ENCODE measurements at places on chromosomes 1 and 21.

GRCh38 chr21:46038871-46039397 lies 57.4 kb downstream of the COL6A1 start:
- DNase-seq: no peak

GRCh38 chr1:64950284-64950809 lies 16.0 kb downstream of the JAK1 start:
- DNase-seq: no peak

DNA sequence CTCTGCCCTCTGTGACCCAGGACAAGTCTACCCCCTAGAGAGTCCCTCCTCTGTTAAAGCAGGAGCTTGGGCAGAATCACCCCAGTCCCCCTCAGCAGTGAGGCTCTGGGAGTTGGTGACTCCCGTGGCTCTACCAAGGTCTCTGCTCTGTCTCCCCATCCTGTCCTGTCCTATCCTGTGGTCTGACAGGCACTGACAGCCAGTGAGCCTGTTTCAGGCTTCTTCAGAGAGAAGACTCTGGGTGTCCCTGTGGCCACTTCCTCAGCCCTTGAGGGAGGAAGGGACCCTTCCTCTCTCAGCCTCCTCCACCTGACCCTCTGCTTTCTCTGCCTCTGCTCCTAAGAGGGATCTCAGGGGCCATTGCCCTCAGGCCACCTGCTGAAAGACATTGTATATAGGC lies 148.7 kb downstream of the FCRL5 start:
- no peak for DNase-seq

DNA sequence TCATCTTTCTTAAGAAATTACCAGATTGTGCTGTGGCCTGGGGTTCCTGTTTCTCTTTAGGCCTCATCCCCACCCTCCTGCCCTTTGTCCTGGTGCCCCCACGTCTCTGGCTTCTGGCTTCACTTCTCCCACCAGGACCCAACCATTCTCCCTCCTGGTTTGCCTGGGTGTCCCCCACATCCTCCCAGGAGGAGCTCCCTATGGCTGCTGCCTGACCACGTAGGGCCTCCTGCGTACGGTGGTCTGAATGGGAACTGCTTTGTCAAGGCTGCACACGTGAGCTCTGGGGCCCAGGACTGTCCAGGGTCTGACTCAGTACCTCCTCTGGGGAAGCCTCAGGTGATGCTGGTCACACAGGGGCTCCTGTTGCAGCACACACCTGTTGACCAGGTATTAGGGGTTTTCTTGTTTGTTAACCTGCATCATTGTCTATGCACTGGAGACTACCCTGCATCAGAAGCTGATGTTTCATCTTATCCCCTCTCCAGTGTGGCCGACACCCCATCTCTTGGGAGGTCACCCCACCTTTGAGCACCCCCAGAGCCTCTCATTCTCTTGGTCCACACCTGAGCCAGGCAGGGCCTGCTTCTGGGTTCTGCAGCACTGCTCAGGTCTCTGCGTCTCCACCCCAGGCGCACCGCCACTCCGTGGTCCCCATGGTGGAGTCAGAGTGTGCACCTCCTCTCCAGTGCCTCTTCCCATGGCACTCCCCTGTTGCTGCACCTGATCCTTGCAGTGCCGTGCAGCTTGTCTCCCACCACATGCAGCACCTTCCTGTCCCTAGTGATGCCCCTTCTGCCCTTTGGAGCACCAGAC lies 65.8 kb downstream of the S100B start:
- no peak for DNase-seq

- DNase-seq: no peak
These were observed 39.3 kb upstream of the HOOK1 start for GRCh38 chr1:59775480-59775879.

DNA sequence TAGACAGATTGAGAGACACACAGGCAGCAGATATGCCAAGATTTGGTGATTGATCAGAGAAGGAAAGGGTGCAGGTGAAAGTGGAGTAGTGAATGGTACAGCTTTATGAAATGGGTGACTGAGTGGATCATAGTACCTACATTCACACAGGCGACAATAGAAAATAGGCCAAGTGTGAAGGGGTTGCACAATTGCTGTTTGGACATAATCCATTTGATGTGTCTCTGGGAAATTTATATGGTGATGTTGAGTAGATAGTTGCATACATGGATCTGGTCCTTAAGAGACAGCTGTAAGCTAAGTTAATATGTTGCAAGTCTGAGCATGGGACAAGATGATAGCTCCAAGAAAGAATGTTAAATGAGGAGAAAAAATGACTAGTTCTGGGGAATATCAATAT lies 118.6 kb upstream of the COP1 start:
- no peak for DNase-seq

DNA sequence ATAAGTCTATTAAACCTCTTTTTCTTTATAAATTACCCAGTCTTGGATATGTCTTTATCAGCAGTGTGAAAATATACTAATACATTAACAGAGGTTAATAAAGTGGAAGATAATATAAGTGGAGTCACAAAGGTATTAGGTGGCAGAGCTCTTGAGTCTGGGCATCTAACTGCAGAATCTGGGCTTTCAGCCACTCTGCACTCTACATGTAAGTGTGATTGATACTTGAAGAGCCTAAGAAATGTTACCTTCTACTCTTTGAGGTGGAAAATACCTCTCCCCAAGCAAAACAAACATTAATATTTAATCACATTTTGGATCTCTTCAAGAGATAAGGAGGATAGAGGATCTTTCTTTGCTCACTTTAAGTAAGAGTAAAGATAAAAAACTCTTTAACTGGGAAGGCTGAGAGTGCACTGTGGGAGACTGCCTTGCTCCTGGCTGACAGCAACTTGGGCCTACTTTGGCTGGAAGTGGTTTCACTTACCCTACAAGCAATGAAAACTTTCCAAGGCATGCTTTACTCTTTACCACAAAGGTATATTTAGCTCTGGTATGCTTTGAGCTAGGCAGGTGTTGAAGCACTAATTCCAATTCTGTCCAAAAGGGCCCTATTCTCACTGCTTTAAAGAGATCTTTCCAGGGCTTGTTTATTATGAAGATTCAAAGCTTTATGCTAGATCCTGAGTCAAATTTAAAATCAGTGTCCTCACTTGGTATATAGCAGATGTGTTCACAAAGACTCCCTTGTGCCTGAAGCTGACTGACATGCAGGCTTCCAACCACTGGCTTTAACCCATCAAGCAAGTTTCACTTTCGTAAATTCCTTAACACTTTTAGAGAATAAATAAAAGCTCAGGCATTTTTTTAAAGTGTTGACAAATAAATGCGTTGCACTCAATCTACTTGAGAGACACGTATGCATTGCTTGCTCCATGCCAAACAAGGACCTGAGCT lies 245.3 kb upstream of the ZP4 start:
- no peak for DNase-seq

DNA sequence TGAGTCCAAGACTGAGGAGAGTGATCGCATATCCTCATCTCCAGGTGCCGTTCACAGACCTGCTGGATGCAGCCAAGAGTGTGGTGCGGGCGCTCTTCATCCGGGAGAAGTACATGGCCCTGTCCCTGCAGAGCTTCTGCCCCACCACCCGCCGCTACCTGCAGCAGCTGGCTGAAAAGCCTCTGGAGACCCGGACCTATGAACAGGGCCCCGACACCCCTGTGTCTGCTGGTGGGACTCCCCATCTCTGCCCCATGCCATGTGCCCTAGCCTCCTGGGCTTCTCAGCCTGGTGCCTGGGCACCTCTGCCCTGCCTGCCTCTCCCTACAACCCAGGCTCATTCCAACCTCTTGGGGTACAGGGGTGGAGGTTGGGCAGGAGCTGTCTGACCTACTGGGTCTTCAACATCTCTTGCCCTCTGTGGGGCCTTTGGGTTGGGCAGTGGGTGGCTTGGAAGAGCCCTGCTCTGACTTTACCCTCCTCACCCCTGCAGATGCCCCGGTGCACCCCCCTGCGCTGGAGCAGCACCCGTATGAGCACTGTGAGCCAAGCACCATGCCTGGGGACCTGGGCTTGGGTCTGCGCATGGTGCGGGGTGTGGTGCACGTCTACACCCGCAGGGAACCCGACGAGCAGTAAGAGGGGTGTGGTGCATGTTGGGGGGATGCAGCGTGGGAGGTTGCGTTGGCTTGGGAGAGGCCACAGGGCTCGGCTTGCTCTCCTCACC lies 7.2 kb downstream of the AMPD2 start:
- no peak for DNase-seq

DNA sequence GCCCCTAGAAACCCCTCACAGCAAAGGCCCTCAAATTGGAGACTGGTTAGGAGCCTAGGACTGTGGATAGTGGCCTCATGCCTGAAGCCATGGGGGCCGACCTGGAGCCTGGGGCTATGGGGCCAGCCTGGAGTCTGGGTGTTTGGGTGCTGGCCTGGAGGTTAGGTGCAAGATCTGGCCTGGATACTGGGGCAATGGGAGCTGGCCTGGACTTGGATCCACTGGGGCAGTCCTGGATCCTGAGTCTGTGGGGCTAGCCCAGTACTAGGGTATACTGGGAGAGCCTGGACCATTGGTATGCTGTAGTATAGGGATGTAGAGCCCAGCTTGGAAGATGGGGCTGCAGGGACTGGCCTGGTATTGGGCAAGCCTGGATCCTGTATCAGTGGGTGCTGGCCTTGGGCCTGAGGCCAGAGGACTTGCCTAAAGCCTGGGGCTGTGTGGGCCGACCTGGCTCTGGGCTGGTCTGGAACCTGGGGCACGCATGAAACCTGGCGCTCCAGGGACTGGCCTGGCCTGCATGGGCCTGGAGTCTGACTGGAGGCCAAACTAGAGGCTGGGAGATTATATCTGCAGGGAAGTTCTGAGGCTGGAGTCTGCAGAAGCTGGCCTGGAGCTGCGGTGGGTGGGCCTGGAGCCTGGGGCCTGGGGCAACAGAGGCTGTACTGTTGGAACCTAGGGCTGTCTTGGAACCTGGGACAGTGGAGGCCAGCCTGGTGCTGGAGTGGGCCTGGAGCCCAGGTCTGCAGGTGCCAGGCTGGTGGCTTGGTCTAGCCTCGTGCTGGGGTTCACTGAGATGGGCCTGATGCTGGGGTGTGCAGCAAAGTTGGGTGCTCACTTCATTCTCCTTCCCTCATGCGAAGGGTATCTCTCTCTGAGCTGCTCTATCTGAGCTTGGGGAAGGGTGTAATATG lies 12.6 kb upstream of the DENND1B start:
- DNase-seq: no peak

DNA sequence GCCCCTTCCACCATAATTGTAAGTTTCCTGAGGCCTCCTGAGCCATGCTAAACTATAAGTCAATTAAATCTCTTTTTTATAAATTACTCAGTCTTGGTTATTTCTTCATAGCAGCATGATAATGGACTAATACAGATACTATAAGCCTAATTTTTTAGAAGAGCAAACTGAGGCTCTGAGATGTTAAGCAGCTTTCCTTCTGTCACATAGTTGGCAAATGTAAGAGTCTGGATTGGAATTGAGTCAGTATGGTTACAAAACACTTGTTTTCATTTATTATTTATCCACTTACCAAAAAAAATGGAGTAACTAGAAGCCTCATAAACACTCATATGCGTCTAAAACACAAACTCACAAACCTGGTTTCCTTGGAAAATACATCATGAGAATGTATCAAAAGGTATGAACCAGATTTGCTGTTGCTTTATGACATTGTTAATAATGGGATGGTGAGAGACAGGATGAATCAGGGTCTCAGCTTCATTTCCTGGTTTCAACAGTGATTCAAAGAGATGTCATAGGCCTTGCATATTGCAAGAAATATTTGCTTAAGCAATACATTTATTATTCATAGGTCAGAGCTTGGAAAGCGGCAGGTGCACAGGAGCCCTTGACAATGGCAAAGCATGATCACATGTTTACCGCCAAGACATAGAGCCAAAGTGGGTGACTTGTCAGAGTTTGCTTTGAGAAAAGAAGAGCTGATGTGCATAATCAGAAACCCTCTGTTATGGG lies 221.5 kb downstream of the GRIK1 start:
- no peak for DNase-seq

DNA sequence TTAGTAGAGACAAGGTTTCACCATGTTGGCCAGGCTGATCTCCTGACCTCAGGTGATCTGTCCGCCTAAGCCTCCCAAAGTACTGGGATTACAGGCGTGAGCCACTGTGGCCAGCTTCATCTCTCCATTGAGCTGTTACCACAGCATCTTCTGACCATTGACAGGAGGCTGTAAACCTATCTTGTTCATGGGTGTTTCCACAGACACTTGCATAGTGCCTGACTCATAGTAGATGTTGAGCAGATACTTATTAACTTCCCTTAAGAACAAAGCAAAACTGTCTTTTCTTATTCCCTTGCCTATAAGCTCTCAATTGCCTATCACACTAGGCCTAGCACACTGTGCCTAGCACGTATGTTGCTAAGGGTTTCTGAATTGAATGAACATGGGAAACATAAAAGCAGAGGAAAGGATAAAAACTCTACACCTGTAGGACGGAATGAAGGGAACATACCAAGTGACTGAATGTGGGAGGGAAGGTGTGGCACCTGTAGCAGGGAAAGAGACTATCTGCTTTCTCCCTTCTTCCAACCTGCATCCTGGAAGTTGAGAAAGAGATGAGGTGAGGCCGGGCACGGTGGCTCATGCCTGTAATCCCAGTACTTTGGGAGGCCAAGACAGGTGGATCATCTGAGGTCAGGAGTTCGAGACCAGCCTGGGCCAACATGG lies 1.2 kb upstream of the C1orf54 start:
- DNase-seq: no peak

DNA sequence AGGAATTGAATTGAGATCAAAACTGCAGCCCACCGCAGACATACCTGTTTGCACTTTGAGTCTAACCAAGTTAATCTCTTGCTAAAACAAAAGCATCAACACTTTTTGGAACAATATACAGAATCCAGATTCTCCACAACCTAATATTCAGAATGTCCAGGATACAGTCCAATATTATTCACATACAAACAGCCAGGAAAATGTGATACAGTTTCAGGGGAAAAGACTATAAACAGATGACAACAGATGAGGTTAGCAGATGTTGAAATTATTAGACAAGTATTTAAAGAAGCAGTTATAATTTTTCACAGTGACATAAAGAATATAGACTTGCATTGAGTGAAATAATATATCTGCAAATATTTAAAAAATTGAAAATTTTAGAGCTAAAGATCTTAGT lies 678.1 kb upstream of the CXADR start:
- DNase-seq: no peak

DNA sequence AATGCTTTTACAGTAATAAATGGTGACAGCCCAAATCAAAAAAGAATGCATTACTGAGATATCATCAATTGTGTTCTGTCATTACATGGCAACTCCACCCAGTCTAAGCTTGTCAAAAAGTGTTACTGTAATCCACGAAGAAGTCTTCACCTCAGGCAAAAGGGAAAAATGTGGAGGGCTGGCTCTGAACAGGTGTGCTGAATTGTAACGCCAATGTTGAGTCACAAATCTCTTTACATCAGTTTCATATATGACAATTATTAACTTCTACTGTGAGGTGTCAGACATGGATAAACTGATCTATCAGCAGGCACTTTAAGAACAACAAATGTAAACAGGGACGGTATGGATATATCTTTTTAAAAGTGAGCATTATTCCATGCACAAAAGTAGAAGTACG lies 98.5 kb upstream of the DMRTA2 start:
- no peak for DNase-seq

- DNase-seq: peak; percentile 9
These were observed 491 bp downstream of the PER3 start for GRCh38 chr1:7784492-7785071.

Measured in T-helper 1 cell (primary cell).